Hindlimb muscle (tissue), 1 donor: ENCODE measurements at places on chromosomes 11 and 22.

DNA sequence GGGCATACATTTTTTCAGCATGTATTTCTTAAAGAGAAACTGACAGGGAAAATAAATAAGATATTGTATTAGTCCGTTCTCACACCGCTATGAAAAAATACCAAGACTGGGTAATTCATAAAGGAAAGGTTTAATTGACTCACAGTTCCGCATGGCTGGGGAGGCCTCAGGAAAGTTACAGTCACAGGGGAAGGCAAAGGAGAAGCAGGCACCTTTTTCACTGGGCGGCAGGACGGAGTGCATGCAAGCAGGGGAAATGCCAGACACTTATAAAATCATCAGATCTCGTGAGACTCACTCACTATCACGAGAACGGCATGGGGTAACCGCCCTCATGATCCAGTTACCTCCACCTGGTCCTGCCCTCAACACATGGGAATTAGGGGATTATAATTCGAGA, 44.2 kb downstream of the PPFIA1 start:
- DNase-seq: no peak

GRCh38 chr22:46122511-46122971, 27.8 kb upstream of the PPARA start:
- peak; percentile 66 for DNase-seq

- DNase-seq: no peak
These were observed 1.4 kb upstream of the LHFPL7 start for GRCh38 chr22:24947881-24948280.

DNA sequence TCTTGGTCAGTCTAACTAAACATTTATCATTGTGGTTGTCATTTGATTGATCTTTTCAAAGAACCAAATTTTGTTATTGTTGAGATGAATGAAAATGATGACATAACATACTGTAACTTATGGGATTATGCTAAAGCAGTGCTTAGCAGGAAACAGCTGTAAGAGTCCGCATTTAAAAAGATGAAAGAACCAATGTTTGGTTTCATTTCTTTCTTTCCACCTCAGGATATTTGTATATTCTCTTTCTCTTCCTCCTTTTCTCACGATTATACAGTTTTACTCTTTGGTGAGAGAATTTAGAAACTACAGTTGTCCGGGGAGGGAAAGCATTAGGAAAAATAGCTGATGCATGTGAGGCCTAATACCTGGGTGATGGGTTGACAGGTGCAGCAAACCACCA, 23.1 kb downstream of the PIH1D2 start:
- DNase-seq: no peak

DNA sequence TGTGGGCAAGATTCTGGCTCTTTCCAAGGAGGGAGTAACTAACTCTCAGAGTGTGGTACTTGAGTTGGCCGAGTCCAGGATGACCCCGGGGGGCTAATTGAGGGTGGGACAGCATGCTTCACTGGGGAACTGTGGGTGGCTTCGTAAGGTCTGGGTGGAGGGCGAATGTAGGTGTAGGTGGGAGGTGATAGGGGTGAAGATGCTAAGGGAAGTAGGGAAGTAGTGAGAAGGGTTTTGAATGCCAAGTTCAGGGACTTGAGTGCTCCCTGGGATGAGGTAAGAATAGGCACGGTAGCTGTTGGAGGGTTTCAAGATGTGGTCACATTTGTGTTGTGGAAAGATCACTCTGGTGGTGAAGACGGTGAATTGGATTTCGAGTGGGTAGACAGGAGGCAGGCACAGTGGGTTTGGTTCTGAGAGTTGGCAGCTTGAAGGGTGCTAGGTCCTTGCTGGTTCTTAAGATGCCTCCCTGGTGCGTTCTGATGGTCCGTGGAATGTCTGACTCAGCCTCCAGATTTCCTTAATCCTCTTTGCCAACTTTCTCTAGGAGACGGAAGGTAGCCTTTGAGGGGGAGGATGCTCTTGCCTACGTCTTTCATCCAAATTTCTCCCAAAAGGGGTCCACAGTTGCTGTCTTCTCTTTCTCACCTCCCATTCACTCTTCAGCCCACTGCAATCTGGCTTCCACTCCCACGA, 2.5 kb upstream of the DNAL4 start:
- no peak for DNase-seq

- DNase-seq: no peak
These were observed 9.0 kb downstream of the TBC1D10A start for GRCh38 chr22:30317778-30318177.

DNA sequence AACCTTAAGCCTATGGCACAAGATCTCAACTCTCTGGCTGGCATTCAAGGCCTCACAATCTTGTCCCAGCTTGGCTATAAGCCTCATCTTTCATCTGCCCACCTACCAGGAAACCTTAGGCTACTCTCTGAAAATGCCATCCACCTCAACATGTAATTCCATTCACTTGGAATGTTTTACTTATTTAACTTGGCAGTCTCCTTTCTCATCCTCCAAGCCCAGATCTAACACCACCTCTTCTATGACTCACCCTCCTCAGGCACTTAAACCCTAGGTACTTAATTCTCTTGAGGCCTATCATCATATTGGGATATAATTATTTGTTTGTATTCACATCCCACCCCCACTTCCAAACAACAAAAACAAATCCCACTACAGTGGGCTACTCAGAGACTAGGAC, 15.0 kb downstream of the POGLUT3 start:
- no peak for DNase-seq

- DNase-seq: peak; percentile 75
These were observed 673 bp upstream of the MYO7A start for GRCh38 chr11:77127235-77127911.

- no peak for DNase-seq
These were observed 64.2 kb downstream of the CACNA1I start for GRCh38 chr22:39634530-39635405.

GRCh38 chr11:57417056-57417455, 9.9 kb downstream of the SLC43A3 start:
- DNase-seq: no peak

DNA sequence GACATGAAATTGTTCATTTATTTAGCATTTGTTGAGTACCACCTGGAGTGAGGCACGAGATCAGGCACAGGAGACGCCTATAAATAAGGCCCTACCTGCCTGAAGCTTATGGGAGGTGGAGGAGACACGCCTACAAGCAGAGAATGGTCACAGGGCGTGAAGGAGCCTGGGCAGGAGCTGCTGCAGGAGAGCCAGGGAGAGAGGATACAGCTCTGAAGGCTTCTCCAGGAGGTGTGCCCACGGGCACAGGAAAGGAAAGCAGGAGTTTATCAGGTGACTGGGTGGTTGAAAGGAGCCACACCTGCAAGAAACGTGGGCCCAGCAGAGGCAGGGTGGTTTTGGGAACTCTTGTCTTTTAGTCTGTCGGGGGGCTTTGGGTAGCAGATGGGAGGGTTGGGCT, 70.3 kb downstream of the BMAL1 start:
- no peak for DNase-seq

GRCh38 chr11:122277493-122277892, 161.5 kb upstream of the BLID start:
- DNase-seq: no peak

DNA sequence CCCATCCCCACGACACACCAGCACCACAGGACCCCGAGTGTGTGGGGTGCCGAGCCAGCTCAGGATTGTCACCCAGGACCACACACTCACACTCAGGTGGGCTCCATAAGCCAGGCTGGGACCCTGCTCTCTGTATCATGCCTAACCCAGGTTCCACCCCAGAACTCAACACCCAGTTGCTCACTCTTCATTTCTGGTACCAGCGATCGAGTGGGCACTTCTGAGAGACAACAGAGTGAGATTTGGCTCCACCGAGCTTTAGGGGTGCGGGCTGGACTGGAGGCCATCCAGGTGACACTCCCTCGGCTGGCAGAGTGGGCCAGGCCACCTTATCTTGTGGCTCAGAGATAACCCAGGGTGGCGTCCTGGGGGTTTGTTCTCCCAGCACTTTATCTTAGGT, 1323.8 kb downstream of the BRD1 start:
- no peak for DNase-seq

GRCh38 chr22:37312549-37313183, 30.4 kb downstream of the CYTH4 start:
- DNase-seq: no peak

GRCh38 chr11:73216465-73216864, 1.6 kb upstream of the P2RY2 start:
- DNase-seq: no peak
